T-helper 17 cell (primary cell): ENCODE measurements at places on chromosomes 16 and 17. TPM values are rescaled to one million over a fixed set of nuclear protein-coding genes. Genes with fewer than 3 reads are reported as not detected.

GRCh38 chr17:59839651-59840328 is 53.0 kb downstream of the TUBD1 start:
- H3K36me3 ChIP-seq, result peaks cover 16% of the 10 kb centered on the region
- H3K27ac ChIP-seq, result peak overlapping the region; percentile 99
- H3K4me1 ChIP-seq, result peaks cover 43% of the 10 kb centered on the region
- H3K27me3 ChIP-seq, result no peaks in the 10 kb centered on the region
- DNase-seq, result no peak

GRCh38 chr16:72947379-72948237 is 100.3 kb downstream of the ZFHX3 start:
- no peak overlapping the region for H3K4me3 ChIP-seq
- DNase-seq, result no peak
- no peak overlapping the region for H3K27ac ChIP-seq
- no peaks in the 10 kb centered on the region for H3K36me3 ChIP-seq

- DNase-seq, result peak; percentile 22
- H3K4me1 ChIP-seq, result peaks cover 44% of the 10 kb centered on the region
- H3K27me3 ChIP-seq, result no peaks in the 10 kb centered on the region
- H3K36me3 ChIP-seq, result peaks cover 2% of the 10 kb centered on the region
These were observed 127.2 kb downstream of the HS3ST3B1 start for GRCh38 chr17:14427900-14428647.

DNA sequence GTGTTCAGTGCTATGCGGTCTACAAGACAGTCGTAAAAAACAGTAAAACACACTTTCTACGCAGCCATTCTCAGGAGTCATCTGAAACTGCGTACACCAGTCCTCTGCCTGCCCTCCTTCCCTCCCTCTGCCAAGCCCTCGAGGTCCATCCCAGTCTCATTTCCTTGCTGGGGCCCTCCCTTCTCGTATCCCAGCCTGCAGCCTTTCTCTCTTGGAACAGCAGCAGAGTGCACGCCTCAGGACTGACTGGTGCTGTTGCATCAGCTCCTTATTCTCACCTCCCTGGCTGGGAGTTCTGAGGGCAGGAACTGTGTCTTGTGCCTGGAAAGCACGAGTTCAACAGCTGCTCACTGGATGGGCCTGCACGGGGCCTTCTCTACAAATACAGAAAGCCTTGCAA is 12.5 kb downstream of the FAHD1 start:
- no peak for DNase-seq
- H3K27ac ChIP-seq, result no peak overlapping the region
- H3K27me3 ChIP-seq, result no peaks in the 10 kb centered on the region

DNA sequence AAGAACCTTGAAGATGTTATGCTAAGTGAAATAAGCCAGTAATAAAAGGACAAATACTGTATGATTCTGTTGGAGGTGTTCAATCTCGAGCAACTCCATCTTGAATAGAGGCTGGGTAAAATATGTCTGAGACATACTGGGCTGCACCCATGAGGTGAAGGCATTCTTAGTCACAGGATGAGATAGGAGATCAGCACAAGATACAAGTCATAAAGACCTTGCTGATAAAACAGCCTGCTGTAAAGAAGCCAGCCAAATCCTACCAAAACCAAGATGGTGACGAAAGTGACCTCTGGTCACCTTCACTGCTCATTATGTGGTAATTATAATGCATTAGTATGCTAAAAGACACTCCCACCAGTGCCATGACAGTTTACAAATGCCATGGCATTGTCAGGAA is 98.1 kb downstream of the RGS9 start:
- no peak overlapping the region for H3K27ac ChIP-seq
- H3K27me3 ChIP-seq, result peaks cover 7% of the 10 kb centered on the region
- H3K36me3 ChIP-seq, result peaks cover 3% of the 10 kb centered on the region
- H3K4me3 ChIP-seq, result no peak overlapping the region

- no peak for DNase-seq
- no peak overlapping the region for H3K27ac ChIP-seq
- no peak overlapping the region for H3K4me3 ChIP-seq
- no peaks in the 10 kb centered on the region for H3K36me3 ChIP-seq
These were observed 216.2 kb downstream of the HS3ST3A1 start for GRCh38 chr17:13385481-13385911.

DNA sequence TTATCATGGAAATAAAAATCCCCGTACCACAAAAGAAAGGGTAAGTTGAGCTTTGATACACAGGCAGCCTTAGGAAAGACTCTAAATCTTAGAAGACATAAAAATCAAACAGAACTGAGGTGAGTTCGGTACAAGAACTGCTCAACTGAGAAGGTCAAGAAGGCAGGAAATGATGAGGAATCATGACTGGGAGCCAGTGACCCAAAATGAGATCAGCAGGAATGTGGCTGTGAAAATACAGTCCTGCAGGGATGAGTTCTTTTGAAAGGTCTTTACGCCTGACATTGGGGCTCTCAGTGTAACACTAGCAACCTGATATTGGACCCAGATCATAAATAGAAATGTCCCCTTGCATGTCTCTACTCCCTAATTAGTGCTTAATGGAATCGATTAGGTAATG is 56.3 kb upstream of the CDH11 start:
- H3K27me3 ChIP-seq, result no peaks in the 10 kb centered on the region
- H3K4me3 ChIP-seq, result no peak overlapping the region
- no peak for DNase-seq

DNA sequence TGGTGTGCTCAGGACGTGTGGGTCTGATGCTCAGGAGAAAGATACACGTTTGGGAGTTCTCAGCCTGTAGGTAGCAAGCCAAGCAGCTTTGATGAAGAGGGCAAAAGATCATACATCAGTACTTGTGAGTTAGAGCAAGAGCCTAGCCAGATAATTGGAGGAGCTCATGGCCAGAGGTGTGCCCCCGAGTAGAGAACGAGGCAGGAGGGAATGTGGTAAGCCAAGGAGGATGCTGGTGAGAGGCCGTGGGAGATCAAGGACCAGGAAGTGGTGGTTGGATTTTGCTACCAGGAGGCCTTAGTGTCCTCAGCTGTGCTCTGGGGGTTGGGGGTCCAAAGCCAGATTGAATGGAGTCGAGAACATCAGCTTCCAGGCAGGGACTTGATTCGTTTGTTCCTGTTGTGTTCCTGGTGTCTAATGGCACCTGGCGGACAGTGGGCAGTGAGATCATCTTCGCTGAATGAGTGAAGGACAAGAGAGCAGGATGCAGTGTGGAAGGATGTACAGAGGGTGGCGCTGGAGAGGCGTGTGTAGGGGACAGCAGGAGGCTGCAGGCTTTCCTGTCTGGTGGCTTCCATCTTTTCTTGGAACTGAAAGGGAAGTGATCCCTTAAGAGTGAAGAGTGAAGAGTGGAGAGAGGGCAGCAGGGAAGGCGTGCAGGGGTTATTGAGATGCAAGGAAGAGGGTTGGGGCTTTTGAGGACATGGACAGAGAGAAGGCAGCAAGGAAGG is 11.6 kb downstream of the FBXL19 start:
- peaks cover 28% of the 10 kb centered on the region for H3K4me1 ChIP-seq

Gene RNF157
- 43.5 TPM for total RNA-seq
